LHCN-M2 (cell line): ENCODE measurements at places on chromosomes 2 and 18.

DNA sequence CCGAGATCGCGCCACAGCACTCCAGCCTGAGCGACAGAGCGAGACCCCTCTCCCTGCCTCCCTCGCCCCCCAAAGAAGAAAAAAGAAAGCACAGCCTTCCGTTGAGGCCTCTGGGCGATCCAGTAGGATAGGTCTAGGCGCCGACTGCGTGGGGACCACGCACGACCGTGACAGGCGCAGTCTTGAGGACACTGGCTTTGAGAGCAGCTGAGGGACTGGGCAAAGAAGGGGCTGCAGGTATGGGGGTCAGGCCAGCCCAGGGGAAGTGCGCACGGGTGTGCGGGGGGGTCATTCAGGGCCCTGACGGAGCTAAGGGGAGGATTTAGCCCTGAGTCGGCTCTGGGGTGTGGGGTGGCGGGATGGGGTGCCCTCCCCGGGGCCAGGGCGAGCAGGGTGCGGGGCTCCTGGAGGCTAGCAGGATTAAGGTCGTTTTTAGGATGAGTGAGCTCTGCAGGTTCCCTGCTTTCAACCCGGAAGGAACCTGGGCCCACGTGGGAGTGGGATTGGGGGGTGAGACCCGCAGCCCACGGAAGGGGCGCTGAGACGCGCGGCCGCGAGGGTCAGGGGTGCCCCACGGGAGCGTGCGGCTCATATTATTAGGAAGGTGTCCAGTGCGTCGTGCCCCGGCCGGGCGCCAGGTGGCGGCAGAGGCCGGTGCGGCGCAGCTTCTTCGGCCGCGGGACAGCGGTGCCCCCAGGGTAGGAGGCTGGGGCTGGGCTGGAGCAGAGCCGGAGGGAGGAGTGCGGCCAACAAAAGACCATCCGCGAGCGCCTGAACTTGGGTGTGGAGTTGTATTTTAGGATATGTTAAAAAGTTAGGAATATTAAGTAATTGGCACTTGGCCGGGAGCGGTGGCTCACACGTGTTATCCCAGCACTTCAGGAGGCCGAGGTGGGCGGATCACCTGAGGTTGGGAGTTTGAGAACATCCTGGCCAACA is 20.5 kb upstream of the ZNF236 start:
- peak; percentile 23 for DNase-seq

DNA sequence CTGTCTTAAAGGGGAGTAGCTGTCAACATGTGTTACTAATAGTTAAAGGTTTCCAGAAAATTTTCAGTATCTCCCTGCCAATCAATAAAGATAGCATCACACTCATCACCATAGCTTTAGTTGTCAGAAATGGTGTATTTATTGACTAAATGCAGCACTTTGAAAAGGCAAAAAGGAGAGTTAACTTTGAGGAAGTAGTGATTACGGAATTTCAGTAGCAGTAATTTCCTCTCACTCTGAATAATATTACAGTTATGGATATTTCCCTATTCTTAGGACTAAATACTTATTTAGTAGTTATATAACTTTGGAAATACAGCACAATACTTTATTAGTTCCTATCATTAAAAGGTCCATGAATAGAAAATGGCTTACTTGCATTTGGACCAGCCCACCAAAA is 250.5 kb downstream of the CAMKMT start:
- no peak for DNase-seq

- DNase-seq = no peak
Observed at GRCh38 chr2:149586063-149586462, 1.5 kb downstream of the MMADHC start.

GRCh38 chr2:219142329-219142728 is 18.3 kb downstream of the NHEJ1 start:
- DNase-seq = peak; percentile 95

DNA sequence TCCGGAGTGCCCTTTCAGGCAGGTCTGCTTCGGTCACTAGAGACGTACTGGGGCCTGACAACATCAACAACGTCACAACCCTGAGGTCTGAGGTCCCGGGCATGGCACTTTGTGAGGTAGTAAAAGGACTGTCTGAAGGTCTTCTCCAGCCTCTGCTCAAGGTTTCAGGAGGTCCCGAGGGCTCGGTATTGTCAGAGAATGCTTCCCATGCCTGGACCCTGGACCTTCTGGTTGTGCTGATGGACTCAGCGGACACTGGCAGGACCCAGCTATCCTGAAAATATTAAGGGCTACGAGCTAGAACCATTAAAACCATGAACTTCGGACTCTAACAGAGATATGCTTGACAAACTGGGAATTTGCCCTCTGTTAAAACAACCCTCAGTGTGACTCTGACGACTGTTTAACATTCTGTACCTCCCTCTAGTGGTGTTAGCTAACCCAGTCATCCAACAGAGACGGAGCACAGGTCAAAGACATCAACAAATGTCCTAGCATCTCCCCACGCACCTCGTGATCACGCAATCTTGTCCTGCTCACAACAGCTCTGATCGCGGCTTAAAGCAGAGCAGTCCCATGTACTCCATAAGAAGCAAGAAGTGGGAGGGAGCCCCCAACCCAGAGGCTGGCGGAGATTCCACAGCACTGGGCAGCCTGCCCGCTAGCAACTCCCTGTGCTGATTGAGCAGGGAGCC is 96.5 kb downstream of the CCDC93 start:
- DNase-seq = peak; percentile 7

DNA sequence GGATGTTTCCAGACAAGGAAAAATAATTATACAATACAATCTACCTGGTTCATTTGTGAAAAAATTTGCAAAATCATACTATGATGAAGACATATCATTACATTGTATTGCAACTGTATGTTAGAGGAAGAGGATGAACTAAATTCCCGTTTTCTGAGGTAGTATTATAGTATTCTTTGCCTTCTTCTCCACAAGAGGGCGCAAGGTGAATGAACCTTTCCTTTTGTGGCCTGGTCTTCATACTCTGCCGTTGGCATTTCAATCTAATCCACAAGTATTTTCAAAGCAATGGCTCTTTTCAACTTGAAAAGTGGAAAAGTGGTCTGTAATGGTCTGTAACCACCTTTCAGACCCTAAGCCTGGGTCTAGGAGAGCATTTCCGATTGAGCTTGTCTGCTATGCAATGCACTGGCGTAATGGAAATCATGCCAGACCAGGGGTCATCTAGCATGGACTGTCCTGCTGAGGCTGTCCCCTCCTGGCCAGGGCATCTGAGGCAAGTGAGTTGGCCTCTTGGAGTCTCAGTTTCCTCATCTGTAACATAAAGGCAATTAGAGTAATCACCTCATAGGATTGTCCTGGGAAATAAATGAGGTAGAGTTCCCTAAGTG is 30.8 kb upstream of the ZNF396 start:
- DNase-seq = peak; percentile 71

GRCh38 chr2:53998834-53999233 is 28.0 kb upstream of the PSME4 start:
- DNase-seq = no peak

GRCh38 chr2:121698318-121698930 is 38.3 kb downstream of the NIFK start:
- no peak for DNase-seq

DNA sequence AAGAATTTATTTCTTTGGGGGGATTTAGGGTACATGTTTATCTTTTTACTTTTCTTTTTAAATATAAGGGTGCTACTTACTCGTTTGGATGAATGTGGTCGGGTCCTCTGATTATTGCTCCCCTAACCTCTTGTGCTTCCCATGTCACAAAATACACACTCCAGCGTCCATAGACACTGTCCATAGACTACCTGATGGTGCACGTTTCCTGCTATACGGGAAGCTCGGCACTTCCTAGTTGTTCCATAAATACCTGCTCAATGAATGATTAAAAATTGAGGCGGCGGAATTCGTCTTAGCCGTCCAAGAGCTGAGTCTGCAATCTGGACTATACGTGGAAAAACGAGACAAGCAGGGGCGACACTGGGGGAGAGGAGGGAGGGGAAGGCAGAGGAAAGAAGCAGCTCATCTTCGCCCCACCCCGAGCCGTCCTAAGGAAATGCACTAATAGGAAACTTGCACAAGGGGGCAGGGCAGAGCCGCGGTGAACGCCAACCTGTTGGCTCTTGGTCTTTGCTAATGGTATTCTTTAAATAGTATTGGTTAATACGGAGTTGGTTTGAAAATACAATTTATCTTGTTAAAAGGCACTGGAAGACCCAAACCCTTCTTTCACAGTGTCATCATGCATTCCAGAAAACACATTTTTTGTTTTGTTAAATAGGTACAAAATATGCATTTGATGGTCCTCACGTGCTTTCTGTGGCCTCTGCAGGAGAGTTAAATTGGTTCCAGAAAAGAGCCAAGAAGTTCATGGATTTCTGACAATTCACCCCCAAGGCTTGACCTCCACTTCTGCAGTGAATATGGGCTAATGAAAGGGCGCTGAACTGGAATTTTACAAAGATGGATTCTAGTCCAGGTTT is 73.0 kb upstream of the KCTD1 start:
- peak; percentile 14 for DNase-seq

GRCh38 chr18:50947899-50948298 is 19.9 kb upstream of the ELAC1 start:
- DNase-seq = peak; percentile 52

DNA sequence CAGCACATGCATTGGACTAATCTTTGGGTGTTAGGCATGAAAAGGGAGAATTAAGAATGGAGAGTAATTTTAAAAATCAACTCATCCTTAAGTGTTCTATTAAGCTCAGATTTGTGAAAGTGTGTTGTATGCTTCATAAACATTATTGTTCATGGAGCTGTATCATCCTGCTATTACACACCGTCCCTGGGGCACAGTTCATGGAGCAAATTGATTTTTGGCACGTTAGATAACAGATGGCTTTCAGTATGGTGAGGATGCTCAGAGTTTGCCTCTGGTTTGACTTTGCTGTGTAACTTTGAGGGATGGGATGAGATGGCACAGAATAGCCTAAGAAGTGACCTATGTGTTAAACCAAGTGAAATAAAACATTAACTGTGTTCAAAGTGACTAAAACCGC is 97.1 kb downstream of the MGAT5 start:
- no peak for DNase-seq

DNA sequence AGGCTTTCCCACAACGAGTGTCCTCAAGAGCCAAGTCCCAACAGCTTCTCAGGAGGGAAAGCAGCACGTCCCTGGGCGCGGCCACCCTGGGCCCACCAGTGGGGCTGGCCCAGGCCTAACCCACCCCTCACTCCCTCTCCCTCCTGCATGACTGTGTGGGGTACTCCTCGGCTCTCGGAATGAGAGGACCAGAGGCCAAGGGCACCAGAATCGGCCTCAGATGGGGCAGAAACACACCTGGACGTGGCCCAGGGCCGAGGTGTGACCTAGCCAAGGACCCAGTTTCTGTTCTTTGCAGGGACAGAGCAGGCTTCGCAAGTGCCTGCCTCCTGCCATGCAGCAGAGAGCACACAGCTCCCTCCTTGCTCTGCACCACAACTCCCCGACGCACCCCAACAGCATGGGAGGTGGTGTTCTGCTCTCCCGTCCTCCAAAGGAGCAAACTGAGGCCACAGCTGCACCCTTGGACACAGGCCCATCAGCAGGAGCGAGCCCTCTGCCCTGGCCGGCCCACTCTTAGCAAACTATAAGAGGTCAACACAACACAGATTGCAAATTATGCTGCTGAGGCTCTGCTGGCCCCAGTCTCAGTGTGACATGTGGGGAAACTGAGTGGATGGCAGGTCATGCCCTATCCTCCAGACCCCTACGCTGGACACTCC is 19.7 kb downstream of the HS6ST1 start:
- no peak for DNase-seq

DNA sequence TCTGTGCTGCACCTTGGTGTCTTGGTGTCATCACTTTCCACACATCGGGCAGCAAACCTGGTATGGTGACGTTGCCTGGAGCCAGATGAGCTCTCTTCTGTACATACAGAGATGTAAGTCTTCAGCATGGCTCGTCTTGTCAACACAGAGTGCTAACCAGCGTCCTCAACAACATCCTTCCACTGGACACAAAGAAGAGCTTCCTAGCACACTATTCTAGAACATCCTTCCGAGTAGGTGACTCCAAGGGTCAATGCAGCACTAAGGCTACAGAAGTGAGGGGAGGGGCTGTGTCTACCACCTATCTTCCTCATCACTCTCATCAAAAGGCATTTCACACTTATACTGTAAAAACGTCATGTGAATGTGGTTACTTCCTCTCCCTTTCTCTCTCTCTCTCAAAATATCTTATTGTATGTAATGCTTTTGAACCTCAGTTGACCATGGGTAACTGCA is 108.1 kb upstream of the SLC1A4 start:
- no peak for DNase-seq

GRCh38 chr2:220194630-220195584 is 567.5 kb downstream of the SLC4A3 start:
- no peak for DNase-seq

DNA sequence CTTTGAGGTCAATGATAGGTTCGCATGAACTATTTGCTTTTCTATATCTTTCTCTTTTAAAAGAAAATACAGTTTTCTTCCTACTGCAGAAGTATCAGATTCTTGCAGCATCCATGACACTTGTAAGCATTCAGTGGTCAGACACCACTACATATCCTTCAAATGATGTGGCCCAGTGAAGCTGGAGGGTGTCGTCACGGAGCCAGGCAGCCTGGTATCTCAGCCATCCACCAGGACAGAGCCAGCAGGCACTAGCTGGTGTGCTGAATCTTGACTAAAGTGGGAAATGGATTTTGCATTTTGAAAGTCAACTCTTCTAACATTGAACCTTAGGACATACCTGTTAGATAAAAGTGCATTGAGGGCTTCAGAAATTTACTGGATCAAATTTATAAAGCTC is 5.4 kb downstream of the KLHL14 start:
- no peak for DNase-seq

DNA sequence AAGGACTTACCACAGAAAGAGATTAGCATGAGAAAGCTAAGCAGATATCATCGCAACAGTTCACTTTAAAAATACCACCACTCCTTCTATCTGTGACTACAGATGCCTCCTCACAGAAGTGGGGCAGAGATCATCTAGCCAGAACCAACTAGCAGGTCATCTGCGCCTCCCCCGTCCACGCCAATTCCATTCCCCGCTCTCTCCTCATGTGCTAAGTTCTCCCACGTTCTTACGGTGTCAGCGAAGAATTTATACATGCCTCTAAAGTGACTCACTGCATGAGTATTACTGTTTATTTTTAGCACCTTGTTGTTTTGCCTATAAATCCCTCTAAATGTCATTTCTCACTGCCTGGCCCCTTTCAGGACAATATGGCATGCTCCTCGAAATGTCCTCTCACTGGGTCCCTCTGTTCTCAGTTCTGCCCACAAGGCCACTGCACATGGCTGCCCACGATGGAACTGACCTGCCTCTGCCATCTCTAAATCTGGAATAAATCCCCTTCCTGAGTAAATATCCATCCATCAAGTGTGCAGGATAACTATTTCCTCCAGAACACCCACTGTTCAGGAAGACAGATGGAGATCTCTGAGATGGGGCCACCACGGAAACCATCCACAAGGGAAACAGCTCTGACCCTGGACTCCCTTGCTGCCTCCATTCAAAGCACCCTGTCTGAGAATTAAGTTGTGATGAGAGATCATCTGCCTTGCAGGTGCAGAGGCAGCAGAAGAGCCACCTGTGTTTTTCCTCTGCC is 137.7 kb downstream of the IRS1 start:
- peak; percentile 95 for DNase-seq

- DNase-seq = no peak
Observed at GRCh38 chr2:199697469-199697868, 153.5 kb downstream of the FTCDNL1 start.

- peak; percentile 40 for DNase-seq
Observed at GRCh38 chr2:171703574-171704347, 16.5 kb downstream of the DYNC1I2 start.
